ENCODE measurements at places on chromosomes 1 and 21.

GRCh38 chr1:35361638-35362037 is 93.1 kb downstream of the ZMYM4 start:
- no peak for DNase-seq

DNA sequence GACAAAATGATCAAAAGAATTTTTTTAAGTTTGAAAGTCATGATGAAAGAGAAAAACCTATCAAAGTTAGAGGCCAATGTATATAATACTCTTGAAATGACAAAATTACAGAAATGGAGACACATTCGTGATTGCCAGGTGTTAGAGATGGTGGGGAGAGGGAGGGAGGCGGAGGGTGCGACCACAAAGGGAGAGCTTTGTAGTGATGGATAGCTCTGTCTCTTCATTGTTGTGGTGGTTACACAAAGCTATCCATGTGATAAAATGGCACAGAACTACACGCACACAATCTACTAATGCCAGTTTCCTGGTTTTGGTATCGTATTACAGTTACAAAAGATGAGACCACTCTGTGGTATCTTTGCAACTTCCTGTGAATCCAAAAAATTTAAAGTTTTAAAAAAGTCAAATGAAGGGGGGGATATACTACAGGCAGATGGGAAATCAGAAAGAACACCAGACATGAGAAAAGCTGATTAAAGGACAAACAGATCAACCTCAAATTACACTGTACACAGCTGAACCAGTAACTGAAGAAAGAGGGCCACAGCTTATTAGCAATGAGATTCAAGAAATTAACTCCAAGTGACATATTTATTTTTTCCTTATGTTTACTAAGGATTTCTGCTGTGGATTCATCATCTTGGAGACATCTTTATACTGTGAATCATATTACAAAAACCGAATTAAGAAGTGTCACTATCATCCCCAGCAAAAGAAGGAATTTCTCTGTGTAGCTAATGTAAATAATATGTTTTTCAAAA is 199.1 kb downstream of the SLC45A1 start:
- no peak for DNase-seq

GRCh38 chr1:111719674-111720132 is 19.5 kb downstream of the INKA2 start:
- no peak for DNase-seq

GRCh38 chr1:153506386-153506785 is 29.4 kb downstream of the S100A6 start:
- no peak for DNase-seq

DNA sequence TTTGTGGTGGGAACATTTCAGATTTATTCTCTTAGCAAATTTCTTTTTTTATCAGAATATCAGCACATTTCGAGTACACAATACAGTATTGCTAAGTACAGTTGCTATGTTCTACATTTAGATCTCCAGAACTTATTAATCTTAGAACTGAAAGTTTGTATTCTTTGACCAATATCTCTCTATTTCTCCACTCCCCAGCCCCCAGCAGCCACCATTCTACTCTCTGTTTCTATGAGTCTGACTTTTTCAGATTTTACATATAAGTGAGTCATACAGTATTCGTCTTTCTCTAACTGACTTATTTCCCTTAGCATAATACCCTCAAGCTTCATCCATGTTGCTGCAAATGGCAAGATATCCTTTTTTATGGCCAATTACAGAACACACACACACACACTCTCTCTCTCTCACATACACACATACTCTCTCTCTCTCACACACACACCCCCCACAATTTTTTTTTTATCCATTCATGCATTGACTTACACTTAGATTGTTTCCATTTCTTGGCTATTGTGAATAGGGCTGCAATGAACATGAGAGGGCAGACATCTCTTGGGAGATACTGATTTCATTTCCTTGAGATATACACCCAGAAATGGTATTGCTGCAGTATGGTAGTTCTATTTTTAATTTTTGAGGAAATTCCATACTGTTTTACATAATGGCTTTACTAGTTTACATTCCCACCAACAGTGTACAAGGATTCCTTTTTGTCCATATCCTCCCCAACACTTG is 15.7 kb downstream of the RPTN start:
- DNase-seq: no peak

DNA sequence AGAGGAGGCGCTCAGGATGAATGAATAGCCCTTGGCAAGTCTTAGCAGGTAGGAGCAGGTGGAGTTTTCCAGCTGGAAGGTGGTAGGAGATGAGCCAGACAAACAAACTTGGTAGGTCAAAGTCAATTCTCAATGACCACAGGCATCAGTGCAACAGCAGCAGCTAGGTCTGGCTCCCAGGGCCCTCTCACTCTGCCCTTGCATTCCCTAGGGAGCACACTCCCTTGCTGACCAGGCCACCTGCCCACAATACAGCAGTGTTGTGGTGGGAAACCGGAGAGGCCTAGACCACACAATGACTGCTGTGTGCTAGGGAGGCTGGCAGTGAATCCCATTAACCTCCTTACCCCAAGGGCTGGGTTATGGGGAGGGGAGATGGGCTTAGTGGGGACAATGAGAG is 13.0 kb upstream of the PAQR6 start:
- no peak for DNase-seq

- no peak for DNase-seq
Observed at GRCh38 chr1:220806408-220806807, 19.7 kb downstream of the MTARC1 start.

DNA sequence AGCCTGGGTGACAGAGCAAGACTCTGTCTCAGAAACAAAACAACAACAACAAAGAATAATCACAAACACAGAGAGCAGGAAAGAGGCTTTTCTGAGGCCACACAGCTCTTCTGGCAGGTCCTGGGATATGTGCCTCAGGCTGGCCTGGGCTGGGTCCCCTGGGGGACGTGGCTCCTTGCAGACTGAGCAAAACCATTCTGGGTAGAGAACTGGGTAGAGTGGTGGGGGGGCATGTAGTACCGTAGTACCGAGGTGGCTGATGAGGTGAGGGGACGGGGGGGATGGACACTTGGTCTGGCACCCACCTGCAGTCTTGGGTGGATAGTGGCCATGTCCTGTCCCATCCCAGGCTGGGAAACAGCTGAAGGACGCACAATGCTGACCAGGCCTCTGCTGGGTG is 6.0 kb downstream of the TMEM82 start:
- DNase-seq: no peak

GRCh38 chr1:203589171-203589570 is 37.5 kb upstream of the ATP2B4 start:
- DNase-seq: no peak

DNA sequence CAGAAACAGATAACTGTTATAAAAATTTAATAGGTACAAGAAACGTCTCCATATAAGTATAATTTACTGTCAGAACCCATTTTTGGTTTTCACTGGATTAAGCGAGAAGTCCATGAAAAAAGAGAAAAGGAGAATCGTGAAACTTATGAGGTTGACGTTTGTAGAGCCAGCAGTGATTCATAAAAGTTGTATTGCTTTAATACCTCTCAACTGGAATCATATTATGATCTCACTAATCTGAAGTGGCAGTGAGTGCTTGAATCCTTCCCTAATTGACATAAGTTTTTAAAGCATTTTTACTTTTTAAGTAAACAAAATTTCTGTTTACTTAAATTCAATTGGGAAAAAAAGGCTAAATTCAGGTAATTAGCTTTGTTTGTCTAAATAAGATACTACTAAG is 315.3 kb downstream of the TPR start:
- DNase-seq: no peak

GRCh38 chr1:110243146-110243545 is 33.0 kb downstream of the KCNC4 start:
- DNase-seq: no peak

- DNase-seq: no peak
Observed at GRCh38 chr1:228263636-228264035, 55.8 kb downstream of the OBSCN start.

DNA sequence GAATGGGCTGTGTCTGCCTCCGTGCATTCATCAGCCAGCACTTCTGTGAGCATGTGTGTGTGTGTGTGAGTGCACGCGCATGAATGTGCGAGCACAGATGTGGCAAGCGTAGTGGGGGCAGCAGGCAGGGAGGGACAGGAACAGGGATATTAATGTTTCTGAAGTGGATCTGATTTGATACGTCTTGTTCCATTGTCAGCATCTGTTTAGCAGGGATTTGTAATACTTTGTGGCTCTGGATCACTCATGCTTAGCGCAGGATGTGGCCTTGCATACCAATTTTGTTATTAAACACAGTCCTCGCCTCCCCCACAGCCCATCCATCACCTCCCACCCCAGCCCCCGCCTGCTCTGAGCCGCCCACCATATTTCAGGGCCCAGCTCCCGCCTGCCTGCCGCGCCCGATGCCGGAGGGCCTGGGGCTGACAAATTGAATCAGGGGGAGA is 52.4 kb downstream of the TMEM53 start:
- no peak for DNase-seq

DNA sequence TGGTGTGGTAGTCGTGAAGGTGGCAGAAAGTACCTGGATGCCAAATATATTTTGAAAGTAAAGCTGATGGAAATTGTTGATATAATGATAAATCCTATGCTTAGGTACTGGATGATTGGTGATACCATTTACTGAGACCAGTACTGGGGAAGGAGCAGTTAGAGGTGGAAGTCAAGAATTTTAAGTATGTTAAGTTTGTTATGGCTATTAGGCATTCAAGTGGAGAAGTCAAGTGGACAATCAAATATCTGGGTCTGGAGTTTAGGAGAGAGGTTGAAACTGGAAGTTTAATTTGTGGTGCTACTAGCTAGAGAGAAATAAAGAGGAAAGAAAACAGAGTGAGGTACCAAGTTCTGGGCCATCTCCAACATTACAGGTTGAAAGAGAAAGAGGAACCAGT is 89.1 kb downstream of the ATF6 start:
- no peak for DNase-seq

DNA sequence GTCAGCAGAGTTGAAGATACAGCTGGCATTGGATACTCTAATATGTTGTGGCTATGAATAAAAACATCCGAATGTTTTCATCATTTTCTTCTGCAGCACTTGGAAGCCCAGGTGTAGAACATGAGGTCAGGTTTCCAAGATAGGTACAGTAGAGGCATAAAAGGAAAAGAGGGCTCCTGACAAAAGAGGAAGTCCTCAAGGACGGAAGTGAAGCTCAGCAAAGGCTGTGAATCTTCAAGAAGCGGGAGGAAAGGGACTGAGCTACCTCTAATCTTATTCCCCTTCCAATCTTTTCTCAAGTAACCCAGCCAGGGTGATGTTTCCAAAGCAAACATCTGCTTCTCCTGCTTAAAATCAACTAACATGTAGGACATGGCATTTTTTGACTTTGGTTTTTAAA is 4.4 kb upstream of the PIK3C2B start:
- no peak for DNase-seq

DNA sequence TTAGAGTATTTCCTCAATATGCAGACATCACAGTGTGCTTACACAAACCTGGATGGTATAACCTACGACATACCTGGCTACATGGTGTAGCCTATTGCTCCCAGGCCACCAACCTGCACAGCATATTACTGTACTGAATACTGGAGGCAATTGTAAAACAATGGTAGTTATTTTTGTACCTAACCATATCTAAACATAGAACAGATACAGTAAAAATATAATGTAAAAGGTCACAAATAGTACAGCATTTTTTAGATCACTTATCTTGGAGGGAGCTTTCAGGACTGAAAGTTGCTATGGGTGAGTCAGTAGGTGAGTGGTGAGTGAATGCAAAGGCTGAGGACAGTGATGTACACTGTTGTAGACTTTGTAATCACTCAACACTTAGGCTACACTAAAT is 492.3 kb downstream of the MRPL39 start:
- DNase-seq: no peak

- no peak for DNase-seq
Observed at GRCh38 chr1:213061263-213061662, 10.2 kb downstream of the RPS6KC1 start.

DNA sequence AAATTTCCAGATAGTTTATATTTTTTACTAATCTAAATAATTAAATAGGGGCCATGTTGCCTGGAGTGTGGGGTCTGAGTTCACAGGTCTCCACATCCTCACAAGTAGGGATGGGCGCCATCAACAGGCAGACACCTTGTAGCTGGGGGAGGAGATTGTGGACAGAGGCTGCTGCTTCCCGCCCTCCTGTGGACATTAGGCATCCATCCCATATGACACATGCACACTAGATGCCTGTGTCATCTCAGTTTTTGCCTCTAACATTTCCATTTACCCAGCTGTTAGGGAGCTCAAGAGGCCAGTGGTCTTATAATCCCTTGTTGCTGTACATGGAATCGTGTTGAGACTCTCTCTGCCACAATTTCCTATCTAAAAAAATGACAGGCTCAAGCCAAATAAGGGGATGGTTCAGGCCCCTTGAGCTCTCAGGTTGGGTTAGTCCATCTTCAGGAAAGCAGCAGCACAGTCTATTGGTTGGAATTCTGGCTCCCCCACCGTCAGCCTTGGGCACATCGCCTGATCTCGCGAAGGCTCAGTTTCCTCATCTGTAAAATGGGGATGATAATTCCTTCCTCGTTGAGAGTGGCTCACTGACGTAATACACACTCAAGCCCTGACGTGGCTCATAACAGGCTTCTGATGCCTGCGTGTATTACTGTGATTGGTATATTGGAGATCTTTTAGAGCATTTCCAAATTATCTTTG is 13.6 kb downstream of the LHX4 start:
- no peak for DNase-seq

GRCh38 chr21:39869141-39869818 is 2.0 kb downstream of the PCP4 start:
- DNase-seq: no peak

- DNase-seq: no peak
Observed at GRCh38 chr1:161083748-161084596, 5.4 kb downstream of the NECTIN4 start.

- DNase-seq: no peak
Observed at GRCh38 chr21:46154955-46155513, 345 bp downstream of the FTCD start.

DNA sequence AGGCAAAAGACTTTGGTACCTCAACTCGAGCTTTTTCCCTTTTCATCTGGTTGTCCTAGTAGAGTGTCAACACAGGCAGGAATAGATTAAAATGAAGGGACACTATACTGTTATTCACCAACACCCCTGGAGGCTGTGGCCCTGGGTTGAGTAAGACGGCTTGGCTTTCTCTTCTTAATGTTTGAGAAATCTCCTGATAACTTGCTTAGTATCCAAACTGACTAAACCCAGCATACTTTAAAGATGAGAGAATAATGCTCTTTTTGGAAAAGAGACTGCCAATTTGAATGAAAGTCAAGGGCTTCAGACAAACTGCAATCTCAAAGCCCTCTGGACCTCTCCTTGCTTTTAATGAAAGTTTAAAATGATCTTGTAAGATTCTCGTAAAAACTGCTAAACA is 2.6 kb upstream of the SLC30A1 start:
- no peak for DNase-seq

- DNase-seq: no peak
Observed at GRCh38 chr1:205275133-205275532, 46.4 kb downstream of the NUAK2 start.

DNA sequence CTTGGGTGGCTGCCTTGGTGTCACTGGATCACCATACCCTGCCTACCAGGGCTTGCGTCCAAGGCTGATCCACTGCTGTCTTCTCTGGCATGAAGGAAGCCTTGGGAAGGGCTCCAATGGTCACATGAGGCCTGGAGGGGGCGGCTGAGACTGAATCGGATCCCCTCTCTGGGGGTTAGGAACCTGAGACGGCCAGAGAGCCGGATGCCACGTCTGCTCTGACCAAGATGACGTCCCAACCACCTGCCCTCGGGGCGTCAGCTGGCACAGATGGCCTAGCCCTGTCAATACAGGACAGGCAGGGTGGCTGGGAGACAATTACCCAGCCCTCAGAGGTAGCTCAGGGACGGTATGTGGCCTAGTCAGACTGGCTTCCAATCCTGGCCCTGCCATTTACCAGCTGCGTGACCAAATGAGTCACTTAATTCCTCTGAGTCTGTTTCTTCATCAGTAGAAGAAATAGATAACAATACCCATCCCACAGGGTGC is 5.4 kb downstream of the TRIM62 start:
- no peak for DNase-seq
